ENCODE measurements at places on chromosomes 5 and 9. TPM values are rescaled to one million over a fixed set of nuclear protein-coding genes. Genes with fewer than 3 reads are reported as not detected.
A peak's percentile ranks its signal among the peaks of the same experiment; 100 is the strongest.

GRCh38 chr5:164959761-164960160 lies 1454.3 kb downstream of the MAT2B start:
- DNase-seq: no peak

- no peak for DNase-seq
Measured at GRCh38 chr5:6781716-6782115, 68.5 kb downstream of the TENT4A start.

- DNase-seq: no peak
Measured at GRCh38 chr5:145450286-145450885, 384.8 kb downstream of the PRELID2 start.

DNA sequence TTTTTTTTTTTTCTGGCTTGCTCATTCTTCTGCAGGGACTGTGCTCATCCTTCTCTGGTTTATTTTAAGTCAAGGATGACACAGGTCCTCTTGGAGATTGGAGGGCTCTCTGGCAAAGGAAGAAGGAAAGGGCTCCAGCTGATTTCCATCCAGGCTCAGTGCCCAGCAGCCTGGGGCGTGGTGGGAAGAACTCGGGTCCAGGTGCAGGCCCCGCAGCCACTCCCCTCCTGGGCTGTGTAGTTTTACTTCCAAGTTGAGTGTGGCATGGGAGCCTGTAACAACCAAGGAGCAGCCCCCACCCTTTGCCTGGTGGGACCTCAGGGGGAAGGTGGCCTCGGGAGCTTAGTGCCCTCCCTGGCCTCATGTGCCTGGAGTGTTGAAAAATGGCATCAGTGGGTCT lies 58.9 kb downstream of the ANKRD33B start:
- DNase-seq: no peak

The ADAMTS12 gene
- polyA plus RNA-seq: 0.72 TPM

The AGXT2 gene
- polyA plus RNA-seq: not detected

DNA sequence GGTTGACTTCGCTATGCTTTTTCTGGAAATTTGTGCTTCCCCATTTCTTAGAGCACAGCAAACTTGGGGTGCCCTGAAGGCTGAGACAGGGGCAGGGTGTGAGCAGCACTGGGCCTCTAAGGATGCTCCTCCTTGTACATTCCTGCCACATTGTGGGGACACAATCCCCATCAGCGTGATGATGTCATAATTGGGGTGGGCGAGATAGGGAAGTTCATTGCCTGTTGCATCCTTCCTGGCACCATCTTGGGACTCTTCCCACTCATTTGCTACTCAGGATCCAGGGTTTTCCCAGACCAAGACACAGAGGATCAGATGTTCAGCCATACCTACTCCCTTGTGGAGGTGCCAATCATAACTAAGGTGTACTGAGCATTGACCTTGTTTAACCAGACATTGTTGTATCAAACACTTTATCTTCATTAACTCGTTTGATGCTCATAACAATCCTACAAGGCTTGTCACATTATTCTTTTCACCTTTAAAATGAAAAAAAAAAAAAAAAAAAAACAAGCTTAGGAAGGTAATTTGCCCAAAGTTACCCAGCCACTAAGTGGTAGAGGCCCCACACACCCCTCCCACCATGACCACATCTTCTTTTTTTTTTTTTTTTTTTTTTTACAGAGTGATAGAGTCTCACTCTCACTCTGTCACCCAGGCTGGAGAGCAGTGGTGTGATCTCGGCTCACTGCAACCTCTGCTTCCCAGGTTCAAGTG lies 87.6 kb downstream of the UGCG start:
- DNase-seq: no peak

- DNase-seq: no peak
Measured at GRCh38 chr9:128986671-128987070, 39.2 kb downstream of the NUP188 start.

- peak; percentile 11 for DNase-seq
Measured at GRCh38 chr9:135224921-135225541, 137.6 kb downstream of the OLFM1 start.

- DNase-seq: no peak
Measured at GRCh38 chr9:37287317-37287716, 135.2 kb upstream of the GRHPR start.
